ENCODE measurements at places on chromosomes 2 and 18.

DNA sequence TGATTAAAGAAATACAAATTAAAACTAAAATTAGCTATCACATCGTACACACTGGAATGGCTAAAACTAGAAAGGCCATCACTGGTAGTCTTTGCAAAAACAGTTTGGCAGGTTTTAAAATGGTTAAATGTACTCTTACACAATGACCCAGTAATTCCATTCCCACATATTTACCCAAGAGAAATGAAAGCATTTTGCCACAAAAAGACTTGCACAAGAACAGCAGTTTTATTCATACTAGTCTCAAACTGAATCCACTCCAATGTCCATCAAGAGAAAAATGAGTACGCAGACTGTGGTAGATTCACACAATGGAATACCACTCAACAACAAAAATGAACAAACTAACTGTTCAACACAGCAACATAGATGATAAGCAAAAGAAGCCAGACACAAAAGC lies 29.1 kb downstream of the SP140L start:
- no peak for DNase-seq

GRCh38 chr18:8893628-8894231 lies 188.4 kb downstream of the MTCL1 start:
- DNase-seq, result no peak

DNA sequence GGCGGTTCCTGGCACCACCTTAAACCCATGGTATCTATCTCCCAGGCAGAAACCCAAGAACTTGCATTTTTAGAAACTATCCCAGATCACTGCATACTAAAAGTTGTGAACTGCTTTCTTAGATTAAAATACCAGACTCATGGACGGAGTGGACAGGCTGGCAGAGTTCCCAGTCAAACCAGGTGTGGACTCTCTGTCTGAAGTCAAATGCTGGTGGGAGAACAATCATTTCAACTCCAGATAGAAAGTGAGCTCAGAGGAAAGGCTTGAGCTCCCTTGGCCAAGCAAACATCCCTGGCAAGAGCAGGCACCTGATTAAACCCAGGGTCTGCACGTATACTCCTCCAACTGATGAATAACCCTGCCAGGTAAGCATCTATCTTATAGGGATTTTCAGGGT lies 19.5 kb downstream of the NXPH2 start:
- no peak for DNase-seq

DNA sequence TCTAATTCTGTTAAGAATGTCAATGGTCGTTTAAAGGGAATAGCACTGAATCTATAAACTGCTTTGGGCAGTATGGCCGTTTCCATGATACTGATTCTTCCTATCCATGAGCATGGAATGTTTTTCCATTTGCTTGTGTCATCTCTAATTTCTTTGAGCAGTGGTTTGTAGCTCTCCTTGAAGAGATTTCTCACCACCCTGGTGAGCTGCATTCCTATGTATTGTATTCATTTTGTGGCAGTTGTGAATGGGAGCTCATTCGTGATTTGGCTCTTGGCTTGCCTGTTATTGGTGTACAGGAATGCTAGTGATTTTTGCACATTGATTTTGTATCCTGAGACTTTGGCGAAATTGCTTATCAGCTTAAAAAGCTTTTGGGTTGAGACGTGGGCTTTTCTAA lies 38.3 kb upstream of the WDR75 start:
- DNase-seq, result no peak

- no peak for DNase-seq
Measured at GRCh38 chr2:43190311-43191052, 35.9 kb downstream of the ZFP36L2 start.

DNA sequence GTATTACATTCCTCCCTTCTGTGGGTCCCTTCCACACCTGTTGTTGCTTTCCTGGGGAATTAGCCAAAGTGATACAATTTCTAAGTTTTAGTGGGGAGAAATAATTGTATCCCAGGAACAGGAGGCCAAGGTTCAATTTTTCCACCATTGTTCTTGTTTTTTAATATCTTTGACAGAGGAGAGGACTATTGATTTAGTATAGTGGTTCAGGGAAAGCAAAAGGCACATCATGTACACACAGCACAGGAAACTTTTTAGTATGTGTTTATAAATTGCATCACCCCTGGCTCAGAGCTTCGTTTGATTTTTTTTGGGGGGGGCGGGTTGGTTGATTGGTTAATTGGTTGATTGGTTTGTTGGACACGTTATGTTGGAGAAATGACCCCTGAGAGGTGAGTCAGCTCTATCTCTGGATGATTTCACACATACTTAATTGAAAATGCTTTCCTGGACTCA lies 431.6 kb downstream of the PID1 start:
- DNase-seq, result no peak

Measured in stimulated activated CD4-positive, alpha-beta T cell treated with anti-CD3 and anti-CD28 coated beads, Interleukin-2, amount 100 ng/mL, for 24 hours (primary cell).